ENCODE measurements at places on chromosomes 1 and 21.

DNA sequence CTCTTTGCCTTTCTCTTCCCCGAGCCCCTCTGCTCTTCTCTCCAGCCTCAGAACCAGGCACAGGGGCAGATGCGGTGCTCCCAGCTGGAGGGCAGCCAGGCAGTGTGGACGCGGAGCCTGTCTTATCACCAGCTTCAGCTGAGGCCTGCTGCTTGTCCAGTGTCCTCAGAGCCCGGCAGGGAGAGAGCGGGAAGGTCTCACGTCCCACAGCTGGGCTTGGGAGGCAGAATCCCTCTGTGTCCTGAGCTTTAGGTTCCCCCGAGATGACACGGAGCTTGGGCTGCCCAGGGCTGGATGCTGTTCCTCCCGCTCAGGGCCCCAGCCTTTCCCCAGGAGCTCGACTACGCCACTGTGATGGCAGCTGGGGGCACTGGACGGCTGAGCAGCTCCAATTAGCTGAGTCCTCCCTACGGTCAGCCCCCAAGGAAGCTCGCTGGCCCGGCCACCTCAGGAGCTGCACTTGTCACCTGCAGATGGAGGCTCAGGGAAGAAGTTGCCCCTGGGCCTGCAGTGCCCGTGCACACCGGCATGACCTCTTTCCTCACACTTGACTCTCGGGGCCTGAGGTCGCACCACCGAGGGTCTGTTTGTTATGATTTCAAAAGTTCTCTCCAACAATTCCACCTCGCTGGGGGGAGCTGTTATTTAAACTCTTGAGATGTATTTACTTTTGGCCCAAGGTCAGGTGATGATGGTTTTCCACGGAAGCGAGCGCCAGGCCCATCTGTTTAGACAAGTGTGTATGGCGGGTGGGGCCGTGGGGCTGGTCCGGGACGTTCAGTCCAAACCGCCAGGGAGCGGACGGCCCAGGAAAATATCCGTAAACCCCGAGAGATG, 127.3 kb downstream of the SIK1 start:
- no peak for DNase-seq

- DNase-seq: no peak
Measured at GRCh38 chr1:179876300-179876715, 1.3 kb downstream of the TOR1AIP2 start.

DNA sequence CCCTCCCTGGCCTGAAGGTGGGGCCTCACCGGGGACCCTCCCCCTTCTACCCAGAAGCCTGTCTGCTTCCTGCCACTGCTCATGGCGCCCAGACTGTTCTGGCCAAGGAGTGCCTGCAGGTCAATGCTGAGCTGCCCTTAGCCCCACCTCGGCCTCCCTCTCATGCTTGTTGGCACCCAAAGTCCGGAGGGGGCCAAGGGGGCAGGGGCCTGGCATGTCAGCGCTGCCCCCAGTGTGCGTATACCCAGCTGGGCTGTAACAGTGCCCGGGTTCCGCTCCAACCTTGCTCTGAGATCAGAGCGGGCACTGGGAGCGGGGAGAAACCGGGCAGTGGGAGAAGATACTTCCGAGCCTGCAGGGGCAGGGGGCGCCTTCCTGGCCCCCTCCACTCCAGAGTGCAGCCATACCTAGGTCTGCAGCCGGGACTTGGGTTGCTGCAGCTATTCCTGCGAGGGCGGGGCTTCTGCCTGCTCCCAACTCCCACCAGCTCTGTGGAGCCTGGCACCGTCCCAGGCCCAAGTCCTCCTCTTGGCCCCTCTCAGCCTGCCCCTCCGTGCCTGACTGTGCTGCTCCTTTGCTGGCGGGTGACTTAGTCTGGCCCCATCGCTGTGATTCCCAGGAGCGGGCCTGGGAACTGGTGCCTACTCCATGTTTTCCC, 21.4 kb upstream of the TGFB2 start:
- no peak for DNase-seq

GRCh38 chr1:92476071-92476631, 10.6 kb downstream of the GFI1 start:
- no peak for DNase-seq
